Effector CD4-positive, alpha-beta T cell (primary cell): ENCODE measurements at places on chromosomes 3 and 15.
A peak's percentile ranks its signal among the peaks of the same experiment; 100 is the strongest.

GRCh38 chr3:146189519-146190173 is 28.7 kb upstream of the PLOD2 start:
- no peak for DNase-seq

DNA sequence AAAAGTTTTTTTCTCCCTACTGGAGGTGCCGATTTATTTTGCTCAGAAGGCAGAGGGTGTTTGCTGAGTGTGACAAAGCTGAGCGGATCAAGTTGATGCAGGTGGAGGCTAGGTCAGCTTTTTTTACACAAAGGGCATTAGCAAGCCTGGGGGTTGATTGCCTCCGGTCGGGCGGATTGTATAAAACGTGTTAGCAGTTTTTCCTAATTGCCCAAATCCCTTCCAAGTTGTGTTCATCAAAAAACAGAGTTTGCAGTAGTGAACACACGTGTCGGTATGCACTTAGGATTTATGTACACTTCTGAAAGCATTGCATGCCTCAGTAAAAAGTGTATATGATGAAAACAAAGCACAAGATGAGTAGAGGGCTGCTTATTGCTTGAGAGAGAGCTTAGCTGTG is 2.6 kb downstream of the GPR160 start:
- no peak for DNase-seq

- DNase-seq, result no peak
Observed at GRCh38 chr3:141440942-141441341, 45.9 kb upstream of the RASA2 start.

- no peak for DNase-seq
Observed at GRCh38 chr3:117499189-117499870, 789.8 kb downstream of the TUSC7 start.

- DNase-seq, result no peak
Observed at GRCh38 chr15:66824424-66824823, 122.4 kb downstream of the SMAD6 start.

- DNase-seq, result no peak
Observed at GRCh38 chr3:10753964-10754363, 62.1 kb upstream of the SLC6A11 start.

DNA sequence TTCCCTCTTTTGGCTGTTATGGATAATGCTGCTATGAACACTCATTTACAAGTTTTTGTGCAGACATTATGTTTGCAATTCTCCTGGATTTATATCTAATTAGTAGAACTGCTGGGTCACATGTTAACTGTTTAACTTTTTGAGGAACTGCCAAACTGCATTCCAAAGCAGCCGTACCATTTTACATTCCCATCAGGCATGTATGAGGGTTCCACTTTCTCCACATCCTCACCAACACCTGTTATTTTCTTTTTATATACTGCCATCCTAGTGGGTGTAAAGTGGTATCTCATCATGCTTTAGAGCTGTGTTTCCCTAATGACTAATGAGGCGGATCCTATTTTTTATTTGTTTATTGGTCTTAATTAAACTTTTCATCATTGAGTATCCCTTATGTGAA is 9.2 kb downstream of the KPNA4 start:
- no peak for DNase-seq

GRCh38 chr3:123759871-123760270 is 124.3 kb downstream of the MYLK start:
- no peak for DNase-seq

DNA sequence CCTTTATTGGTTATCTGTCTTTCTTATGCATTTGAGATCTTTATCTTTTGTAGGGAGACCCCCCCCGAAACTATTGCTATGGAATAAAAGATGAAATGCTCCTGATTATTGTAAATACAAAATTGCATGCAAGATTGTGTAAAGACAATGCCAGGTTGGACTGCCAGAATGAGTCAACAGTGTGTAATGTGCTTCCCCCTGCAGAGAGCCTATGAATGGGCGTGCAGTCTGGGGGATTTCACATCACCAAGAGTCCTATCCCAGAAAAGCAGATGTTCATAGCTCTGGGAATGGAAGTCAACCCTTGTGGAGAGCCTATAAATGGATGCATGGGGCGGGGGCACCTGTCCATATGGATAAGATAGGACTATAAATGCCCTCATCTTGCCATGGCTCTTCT is 584.3 kb downstream of the NSUN3 start:
- DNase-seq, result no peak

DNA sequence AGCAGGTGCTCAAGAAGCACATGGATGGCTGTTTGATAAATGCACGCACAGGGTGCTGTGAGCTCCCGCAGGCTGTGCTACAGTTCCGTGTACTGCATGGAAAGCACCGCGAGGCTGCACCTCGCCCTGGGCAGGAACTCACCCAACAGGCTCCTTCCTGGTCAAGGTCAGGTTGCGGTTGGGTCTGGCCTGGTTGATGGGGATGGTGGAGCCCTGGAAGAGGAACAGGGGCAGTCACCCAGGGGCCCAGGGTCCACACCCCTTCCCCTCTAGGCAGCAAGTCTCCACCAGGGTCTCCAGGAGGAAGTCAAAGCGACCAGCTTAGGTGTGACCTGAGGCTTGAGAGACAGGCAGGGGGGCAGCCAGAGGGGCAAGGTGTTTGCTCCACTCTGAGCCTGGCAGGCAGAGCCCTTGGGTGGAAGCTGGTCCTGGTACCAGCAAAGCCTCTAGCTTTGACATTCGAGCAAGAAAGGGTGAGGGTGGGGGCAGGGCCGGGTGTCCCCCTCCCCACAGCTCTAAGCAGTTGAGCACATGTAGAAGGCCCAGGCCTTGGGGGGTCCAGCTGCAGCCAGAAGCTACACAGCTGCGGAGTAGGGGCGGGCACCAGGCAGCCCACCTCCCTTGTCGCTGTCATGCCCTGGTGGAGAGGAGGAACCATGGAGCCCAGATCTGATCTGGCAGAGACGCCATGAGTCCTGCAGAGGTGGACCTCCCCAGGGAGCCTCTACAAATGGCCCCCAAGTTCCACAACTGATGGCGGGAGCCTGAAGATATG is 46.3 kb upstream of the SLC41A3 start:
- no peak for DNase-seq

DNA sequence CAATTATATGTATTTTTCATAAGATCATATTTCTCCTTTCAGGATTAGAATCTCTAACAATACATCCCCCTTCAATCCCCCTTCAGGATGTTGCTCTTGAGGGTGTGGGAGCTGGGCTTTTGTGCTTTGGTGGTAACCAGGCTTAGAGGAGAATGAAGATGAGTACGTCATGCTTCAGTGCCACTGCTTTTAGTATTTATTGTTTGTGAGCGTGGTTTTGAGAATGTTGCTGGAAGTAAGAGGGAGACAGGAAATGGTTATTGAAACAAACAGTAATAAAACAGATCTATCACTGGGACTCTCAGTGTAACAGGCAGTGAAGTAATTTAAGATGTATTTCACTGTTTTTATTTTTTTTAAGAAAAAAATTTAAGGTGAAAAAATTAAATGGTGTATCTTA is 35.3 kb downstream of the GBE1 start:
- no peak for DNase-seq

DNA sequence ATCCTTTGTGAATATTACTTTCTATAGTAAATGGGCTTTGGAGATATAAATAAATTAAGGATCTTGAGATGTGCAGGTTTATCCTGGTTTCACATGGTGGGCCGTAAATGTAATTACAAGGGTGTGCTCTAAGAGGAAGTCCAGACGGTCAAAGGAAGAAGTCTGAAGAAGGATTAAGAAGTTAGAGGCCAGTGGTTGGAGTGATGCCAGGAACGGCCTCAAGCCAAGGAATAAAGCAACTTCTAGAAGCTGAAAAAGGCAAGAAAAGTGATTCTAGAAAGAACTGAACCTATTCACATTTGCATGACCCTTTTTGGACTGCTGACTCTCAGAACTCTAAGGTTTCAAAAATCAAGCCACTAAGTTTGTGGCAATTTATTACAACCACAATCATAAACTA is 981.3 kb upstream of the ALCAM start:
- no peak for DNase-seq

DNA sequence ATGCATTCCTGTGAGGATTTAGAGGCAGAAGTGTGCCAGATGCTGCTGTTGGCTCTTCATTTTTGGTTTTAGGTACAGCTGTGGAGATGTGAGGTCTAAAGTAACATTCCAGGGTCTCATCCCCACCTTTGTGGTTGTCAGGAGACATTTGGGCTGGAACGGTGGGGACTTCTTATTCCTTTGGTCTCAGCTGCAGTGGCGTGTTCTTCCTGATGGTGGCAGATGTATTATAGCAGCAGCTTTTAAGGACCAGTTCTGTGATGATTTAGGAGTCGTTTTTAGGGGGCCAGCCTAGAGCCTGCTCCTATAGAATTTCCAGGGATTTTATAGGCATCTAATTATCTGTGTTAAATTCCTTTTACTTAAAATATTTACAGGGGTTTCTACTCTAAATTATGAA is 221.0 kb upstream of the EOMES start:
- no peak for DNase-seq

- no peak for DNase-seq
Observed at GRCh38 chr3:162436826-162437225, 940.2 kb downstream of the OTOL1 start.

GRCh38 chr3:183116025-183116614 is 16.8 kb upstream of the MCCC1 start:
- peak; percentile 46 for DNase-seq

GRCh38 chr3:28019740-28020139 is 221.7 kb upstream of the CMC1 start:
- DNase-seq, result no peak

DNA sequence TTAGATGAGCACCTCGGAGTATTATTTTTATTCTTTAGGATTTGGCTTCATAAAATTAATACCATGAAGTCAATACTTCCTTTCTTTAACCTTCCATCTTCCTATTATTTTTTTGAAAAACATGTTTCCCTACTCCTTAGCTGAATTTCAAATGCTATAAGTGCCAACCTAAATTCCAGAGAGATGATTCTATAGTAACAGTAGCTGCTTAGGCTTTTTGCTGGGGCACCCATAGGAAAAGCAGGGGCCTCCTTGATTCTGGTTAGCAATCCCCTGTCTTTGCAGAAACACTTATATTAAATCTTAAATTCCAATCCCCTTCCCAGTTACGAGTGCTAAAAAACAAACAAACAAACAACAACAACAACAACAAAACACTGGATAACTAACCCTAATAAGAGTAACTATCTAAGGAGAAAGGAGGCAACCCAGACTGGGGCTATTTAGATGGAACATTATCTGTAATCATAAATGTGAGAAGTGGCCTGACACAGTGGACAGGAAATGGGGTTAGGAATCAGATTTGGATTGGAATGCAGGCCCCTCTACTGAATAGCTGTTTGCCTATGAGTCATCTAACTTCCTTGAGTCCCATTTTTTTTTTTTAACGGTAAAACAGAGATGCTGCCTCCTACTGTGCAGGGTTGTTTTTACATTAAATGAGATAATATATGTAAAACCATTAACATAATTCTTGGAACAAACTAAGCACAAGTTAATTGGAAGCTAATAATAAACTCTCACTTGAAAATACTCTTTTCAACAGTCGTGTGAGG is 148.1 kb downstream of the WDR72 start:
- no peak for DNase-seq

DNA sequence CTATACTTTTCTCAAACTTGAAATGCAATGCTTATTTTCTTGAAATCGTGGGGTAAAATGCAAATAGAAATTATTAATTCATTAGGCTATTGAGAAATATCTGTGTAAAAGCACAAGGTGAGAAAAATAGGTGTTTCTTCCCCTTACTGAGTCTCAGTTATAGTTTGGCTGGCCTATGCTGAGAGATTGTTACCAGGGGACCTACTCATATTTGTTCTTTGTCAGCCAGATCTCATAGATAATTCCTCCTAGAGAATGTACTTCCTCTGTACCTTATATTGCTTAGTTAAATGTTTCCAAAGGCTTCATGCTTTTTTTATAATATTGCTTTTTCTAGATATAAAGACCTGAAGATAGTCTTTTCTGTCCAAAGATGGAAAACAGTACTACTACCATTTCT is 60.0 kb upstream of the TRPC1 start:
- no peak for DNase-seq

DNA sequence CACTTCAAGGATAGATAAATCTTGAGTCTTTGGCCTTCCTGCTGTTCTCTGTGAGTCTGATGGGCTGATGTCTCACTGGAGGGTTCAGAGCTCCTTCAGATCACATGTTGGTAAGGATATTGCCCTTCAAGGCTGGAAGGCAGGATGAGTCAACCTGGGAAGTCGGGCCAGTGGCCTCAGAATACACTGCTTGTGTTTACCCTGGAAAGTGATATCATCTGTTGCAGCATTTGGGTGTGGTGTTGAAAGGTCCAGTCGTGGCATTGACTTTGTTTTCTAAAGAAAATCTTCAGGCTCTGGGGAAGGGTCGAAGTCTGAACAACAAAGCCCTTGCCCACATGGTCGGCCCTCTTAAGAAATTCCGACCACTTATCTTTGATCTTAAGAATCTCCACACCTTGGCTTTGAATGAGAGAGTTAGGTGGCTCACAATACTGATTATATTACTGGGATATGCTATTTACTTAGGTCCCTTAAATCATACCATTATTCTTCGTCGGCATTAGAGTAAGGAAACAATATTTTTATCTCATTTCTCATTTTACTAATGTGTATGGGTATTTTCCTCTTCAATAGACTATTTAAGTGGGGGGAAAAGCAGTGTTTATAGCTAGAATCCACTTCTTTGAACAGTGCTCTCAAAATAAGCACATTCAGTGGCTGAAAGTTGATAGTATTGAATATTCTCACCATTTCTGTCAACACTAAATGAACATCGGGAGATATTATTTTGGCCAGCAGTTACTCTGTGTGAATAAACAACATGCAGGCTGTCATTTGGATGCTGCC is 303.9 kb upstream of the RASGRP1 start:
- DNase-seq, result no peak

GRCh38 chr15:84789762-84790161 is 27.4 kb upstream of the ALPK3 start:
- DNase-seq, result no peak

DNA sequence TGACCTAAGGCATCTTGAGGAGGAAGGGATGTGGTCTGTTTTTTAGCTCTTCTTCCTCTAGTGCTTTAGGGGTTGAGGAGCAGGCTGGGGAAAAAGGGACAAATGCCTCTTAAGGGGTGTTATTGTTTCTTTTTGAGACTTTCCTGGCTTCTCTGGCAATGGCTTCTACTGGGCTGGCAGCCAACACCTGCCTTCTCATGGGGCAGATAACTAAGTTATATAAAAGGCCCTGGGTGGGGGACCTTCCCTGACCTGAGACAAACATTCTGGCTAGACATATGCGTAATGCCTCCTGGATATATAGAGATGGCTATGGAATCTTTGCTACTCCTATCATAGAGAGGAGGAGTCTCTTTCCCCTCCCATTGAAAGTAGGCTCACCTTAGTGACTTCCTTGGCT is 179.2 kb upstream of the PROK2 start:
- no peak for DNase-seq

DNA sequence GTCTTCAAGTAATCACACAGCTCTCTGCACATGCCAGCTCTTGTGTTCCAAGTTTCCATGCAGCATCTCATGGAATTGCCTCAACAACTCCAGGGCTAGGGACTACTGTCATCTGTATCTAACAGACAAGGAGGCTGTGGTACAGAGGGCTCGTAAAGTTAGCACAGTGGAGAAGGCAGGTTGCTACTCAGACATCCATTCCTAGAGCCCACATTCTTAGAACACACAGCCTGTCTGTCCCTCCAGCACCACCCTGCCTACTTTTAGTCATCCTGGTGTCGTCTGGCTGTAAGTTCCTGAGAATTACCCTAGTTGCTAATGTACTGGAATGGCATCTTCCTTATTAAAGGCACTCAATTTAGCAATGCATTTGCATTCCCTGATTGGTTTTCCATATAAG is 862.5 kb downstream of the FHIT start:
- DNase-seq, result no peak
